ENCODE measurements at places on chromosomes 7 and 10.

DNA sequence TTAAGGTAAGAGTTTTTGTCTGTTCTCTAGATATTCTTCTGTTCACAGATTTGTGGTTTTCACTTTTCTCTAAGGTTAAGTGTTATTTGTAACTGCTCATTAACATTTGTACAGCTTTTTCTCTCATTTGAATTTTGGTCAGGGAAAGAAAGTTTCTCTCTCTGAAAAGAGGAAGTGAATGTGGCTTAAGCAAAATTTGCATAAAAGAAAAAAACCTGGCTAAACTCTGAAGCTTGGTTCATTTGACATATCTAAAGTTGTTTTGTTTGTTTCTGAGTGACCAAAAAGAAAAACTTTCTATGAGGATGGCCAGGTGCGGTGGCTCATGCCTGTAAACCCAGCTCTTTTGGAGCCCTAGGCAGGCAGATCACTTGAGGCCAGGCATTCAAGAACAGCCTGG lies 22.0 kb upstream of the SLC26A4 start:
- no peak for DNase-seq

- no peak for DNase-seq
Measured at GRCh38 chr7:10412422-10413019, 561.2 kb upstream of the PHF14 start.

- DNase-seq = no peak
Measured at GRCh38 chr7:132500727-132501440, 75.4 kb downstream of the PLXNA4 start.

GRCh38 chr7:1144269-1144771 lies 15.7 kb downstream of the ZFAND2A start:
- no peak for DNase-seq

DNA sequence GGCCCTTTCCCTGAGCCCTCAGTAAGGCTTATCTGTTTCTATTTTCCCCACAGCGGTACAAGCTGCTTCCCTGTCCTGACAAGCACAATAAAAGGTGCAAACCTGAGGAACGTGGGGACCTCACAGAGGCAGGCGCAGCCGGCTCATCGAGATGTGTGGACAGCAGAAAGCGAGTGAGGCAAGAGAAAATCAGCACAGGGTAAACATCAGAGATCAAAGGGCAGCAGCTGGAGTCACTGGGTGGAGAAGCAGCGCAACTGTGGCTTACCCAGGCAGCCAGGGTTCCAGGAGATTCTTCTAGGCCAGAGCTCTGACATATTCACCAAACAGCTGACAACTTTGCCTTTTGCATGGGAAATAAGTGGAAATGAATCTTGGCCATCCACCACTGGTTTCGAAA lies 212.6 kb downstream of the WDR11 start:
- DNase-seq = no peak

DNA sequence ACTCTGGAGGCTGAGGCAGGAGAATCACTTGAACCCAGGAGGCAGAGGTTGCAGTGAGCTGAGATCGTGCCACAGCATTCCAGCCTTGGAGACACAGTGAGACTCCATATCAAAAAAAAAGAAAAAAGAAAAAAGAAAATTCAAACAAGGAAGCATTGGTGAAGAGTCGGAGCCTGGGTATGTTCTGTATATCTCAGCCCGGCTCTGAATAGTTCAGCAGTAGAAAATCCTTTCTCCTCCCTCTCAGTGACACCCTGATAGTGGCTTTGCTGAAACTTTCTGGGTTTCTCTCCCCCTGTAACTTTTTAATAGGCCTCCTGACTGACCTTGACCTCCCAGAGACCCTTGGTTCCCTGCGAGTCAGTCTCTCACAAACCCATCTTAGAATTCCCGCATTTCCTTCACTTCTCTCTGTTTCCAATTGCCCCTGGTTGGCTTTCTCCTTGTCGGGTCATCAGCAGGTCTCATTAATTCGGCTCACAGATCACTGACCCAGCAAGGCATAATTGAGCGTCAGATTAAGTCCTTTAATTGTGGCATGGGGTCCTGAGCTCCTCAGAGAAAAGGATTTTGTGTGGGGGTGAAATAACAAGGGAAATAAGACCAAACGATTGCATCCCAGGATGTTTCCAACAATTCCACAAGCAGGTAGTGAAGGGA lies 541.6 kb upstream of the NRP1 start:
- no peak for DNase-seq

GRCh38 chr10:110762109-110762848 lies 109.4 kb upstream of the PDCD4 start:
- DNase-seq = no peak

GRCh38 chr10:84008878-84009277 lies 130.4 kb upstream of the GHITM start:
- peak; percentile 39 for DNase-seq

DNA sequence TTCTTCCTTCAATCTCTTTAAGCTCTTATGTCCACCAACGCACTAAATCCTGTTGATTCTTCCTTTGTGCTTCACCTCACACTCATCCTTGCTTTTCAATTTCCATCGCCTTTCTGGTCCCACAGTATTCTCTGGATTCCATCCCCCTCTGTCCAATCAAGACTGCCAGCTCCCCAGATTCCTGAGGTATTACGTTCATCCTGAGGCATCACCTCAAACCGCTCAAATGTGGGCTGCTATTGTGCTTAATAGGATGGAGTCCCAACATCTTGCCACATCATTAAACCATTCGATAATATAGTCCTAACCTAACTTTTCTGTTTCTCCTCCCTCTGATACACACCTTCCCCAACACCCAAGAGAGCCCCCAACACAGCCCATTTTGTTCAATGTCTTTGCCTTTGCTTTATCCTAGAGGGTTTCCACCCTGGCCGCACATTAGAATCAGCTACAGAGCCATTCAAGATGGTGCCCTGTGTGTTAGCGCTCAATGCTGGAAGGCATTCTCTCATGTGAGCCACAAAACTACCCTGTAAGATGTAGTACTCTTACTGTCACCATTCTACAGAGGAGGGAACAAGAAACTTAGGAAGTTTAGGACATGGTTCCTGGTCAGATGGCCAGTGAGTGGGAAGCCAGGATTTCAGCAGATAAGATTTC lies 79.5 kb upstream of the LEP start:
- no peak for DNase-seq

GRCh38 chr7:94649450-94649849 lies 6.5 kb downstream of the SGCE start:
- no peak for DNase-seq

- no peak for DNase-seq
Measured at GRCh38 chr7:102967798-102968197, 55.0 kb downstream of the LRRC17 start.

GRCh38 chr7:158829021-158829341 lies 328 bp downstream of the ESYT2 start:
- DNase-seq = peak; percentile 82

- peak; percentile 53 for DNase-seq
Measured at GRCh38 chr7:7183061-7183837, 905 bp downstream of the C1GALT1 start.

- no peak for DNase-seq
Measured at GRCh38 chr7:23467291-23467805, 2.9 kb downstream of the IGF2BP3 start.

DNA sequence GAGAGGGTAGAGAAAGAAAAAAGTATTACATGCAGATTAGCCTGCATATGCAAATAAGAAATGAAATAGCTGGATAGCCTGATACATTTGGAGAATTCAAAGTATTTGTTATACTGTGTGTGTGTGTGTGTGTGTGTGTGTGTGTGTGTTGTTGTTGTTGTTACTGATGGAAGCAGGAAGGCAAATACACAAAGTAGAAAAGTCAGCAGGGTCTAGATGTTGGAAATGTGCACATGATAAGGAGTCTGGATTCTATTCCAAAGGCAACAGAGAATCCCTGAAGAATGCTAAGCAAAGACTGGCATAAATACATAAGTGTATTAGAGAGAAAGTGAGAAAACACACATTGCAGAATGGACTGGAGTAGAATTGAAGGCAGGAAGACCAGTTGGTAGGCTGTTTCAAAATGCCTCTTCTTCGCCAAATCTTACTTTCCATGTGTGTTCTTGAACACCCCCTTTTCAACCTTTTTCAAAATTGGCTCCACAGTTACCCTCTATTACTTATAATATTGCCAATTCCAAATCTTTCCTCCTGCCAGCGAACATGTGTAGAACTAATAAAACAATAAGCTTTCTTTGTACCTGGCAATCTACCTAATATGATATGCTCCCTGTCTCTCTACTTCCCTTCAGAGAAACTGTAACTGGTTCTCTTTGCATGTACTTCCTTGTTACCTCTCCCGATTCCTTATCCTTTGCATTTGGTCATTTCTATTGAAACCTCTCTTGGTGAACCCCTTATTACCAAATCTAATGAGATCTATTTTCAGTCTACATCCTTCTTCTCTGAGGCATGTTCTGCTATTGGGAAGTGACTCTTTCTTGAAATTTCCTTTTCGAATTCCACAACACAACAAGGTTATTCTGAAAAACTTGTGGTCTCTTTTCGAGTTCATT lies 6.2 kb downstream of the CPED1 start:
- DNase-seq = no peak

- no peak for DNase-seq
Measured at GRCh38 chr10:79979310-79979975, 30.5 kb upstream of the SFTPD start.

GRCh38 chr7:2864999-2865670 lies 21.0 kb upstream of the GNA12 start:
- DNase-seq = peak; percentile 51

GRCh38 chr10:118253397-118253796 lies 88.7 kb downstream of the FAM204A start:
- DNase-seq = no peak

DNA sequence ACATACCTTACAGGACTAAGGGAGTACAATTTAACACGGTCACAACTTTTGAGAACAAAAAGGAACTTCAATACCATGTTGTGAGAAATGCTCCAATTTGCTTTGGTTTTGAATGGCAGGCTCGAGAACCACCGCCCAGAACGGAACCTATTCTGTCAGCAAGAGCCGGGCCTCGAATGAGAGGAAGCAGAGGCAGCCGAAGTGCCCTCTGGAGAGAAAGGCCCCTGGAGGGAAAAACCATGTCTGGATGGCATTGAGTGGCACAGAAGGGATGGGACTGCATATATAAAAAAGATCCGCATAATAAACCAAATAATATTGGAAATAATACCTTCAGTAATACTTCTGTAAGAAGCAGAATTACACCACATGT lies 85.6 kb downstream of the CHST15 start:
- no peak for DNase-seq

DNA sequence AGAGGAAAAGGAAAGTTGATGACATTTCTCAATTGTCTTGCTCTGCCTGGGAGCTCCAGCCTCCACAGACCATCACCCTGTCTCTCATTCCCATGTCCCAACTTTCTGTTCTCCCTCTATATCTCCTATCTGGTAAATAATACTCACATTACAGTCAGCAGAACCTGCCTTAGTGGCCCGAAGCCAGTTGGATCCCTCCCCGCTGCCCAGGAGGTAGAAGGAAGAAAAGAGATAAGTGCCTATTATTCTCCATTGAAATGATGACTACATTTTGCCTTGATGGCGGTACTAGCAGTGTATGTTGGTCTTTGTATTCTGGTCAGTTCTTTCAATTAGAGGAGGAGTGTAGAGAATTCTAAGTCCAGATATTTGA lies 91.9 kb downstream of the CSTF2T start:
- no peak for DNase-seq

DNA sequence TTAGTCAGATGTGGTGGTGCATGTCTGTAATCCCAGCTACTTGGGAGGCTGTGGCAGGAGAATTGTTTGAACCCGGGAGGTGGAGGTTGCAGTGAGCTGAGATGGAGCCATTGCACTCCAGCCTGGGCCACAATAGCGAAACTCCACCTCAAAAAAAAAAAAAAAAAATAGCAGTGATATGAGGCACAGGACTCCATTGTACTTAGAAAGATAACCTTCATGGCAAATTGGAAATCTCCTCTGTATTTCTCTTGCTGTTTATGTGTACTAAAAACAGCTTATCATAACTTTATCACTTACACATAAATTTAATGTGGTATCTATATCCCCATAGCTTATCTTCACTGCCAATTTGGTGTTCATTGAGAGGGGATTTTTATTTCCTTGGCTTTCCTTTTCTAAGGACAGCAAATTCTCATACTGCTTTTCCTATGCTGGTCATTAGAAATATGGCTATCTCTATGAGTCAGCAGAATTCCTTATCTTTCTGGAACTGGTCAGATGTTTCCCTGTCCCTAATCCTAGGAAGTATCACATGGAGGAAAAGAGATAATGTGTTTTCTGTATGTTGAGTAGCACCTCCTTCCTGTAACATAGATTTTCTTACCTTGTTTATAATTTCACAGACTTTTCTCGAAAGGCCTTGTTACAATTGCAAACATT lies 40.6 kb upstream of the ZEB1 start:
- DNase-seq = no peak

DNA sequence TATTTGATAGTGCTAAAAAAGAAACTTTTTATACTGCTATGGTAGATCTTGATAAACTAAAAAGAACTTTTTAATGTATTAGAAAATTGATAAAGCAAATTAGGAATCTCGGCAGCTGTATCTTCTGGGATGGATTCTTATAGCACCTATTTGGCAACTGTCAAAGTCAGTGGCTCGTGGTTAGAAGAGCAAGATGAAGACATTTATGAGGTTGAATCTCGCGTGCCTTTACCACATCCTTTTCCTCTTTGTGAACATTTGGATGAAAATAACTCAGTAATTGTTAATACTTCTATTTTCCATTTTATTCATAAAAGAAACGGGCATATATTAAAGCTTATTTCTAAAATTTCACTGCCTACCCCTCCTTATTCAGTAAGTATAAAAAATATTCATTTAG lies 76.2 kb downstream of the CYP51A1 start:
- peak; percentile 34 for DNase-seq
